Neuronal stem cell (in vitro differentiated cells): ENCODE measurements at places on chromosomes 4 and X.
A peak's percentile ranks its signal among the peaks of the same experiment; 100 is the strongest.

DNA sequence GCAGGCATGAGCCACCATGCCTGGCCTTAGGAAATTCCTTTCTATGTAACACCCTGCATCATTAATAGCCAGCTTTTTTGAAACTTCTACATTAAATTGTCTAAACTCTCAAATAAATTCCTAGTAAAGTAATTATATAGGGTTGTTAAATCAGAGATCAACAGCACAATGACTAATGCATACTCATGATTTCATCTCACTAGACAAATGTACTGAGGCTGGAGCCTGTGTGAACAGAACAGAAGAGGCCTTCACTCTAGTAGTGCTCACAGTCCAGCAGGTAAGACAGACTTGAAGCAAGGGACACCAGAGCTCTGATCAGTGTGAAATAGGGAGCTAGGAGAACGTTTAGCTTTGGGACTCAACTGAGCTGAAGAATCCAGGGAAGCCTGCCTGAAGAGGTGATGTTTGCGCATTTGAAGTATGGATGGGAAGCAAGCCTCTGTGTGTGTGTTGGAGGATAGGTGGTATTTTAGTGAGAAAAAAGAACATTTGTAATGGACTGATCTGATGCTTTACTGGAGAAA lies 3.9 kb downstream of the ZFP42 start:
- no peak for DNase-seq

DNA sequence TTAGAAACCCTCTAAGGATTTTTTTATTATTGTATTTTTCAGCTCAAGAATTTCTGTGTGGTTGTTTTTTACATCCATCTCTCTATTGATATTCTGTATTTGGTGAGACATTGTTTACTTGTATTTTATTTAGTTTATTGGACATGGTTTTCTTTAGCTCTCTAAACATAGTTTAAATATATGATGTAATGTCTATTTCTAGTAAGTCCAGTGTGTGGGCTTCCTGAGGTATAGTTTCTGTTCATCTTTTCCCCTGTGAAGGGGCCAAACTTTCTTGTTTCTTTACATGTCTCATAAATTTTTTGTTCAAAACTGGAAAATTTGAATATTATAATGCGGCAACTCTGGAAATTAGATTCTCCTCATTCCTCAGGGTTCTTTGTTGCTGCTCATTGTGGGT lies 28.2 kb upstream of the ATRX start:
- DNase-seq, result no peak

DNA sequence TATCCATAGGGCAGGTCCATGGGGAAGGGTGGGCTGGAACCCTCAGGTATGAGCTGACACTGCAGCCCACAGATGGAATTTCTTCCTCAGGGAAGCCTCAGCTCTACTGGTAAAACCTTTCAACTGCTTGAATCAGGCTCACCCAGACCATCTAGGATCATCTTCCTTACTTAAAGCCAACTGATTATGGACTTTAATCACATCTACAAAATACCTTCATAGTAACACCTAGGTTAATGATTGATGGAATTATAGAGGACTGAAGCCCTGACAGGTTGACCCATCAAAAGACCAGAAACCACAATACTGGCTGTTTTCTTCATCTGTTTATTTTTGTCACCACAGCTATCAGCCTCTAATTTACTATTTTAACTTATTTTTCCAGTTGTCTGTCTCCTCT lies 188.9 kb upstream of the BOD1L1 start:
- DNase-seq, result no peak

- DNase-seq, result peak; percentile 75
These were observed 105.1 kb upstream of the LIMCH1 start for GRCh38 chr4:41432881-41433280.

DNA sequence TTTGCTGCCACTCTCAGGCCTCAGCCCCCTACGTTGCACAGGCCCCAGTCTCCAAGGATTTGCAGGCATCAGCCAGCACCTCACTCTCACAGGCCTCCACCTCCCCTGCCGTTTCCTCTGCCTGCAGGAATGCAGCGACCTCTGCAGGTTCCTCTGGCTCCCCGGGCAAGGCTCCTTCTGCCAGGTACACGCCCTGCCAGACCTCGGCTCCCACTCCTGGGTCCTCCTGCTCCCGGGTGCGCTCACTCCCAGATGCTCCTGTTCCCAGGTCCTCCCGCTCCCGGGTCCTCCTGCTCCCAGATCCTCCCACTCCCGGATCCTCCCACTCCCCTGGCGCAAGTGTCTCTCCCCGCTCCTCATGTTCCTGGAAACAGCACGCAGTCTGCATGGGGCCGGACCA lies 144.4 kb upstream of the RADX start:
- DNase-seq, result no peak

- DNase-seq, result no peak
These were observed 6.7 kb upstream of the ERCC6L start for GRCh38 chrX:72245461-72246089.

GRCh38 chr4:80054375-80054774 lies 18.7 kb downstream of the ANTXR2 start:
- DNase-seq, result no peak

- DNase-seq, result no peak
These were observed 54.2 kb upstream of the SPANXN3 start for GRCh38 chrX:143571521-143571920.

GRCh38 chrX:150694738-150695410 lies 1.7 kb downstream of the MTMR1 start:
- no peak for DNase-seq

DNA sequence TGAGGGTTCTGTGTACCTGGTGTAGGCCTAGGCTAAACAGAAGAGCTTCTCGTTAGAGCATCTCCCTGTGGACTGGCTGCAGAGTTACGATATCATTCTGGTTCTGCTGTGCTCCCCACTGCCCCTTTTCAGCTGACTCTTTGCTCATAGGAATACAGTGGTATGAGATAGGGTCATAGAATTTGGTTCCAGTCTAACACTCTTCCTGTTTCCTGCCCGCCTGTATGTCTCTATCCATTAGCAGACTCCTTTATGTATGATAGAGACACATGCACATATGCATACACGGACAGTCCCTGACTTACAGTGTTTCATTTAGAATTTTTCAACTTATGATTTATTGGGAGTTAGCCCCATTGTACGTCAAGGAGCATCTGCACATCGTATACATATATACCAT lies 15.3 kb downstream of the RNF4 start:
- no peak for DNase-seq

DNA sequence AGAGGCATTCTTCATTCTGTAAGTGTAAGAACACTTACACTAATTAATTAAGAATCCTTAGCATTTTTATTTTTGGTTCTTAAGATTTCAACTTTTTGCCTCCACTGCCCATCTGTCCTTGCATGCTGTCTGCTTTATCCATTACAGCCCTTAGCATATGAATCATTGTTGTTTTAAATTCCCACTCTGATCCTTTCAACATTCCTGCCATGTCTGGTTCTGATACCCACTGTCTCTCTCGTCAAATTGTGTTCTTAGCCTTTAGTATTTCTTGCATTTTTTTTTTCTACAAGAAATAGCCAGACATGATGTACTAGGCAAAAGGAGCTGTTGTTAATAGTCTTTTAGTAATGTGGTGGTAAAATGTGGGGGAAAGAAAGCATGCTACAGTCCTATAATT lies 1360.0 kb downstream of the TECRL start:
- no peak for DNase-seq

DNA sequence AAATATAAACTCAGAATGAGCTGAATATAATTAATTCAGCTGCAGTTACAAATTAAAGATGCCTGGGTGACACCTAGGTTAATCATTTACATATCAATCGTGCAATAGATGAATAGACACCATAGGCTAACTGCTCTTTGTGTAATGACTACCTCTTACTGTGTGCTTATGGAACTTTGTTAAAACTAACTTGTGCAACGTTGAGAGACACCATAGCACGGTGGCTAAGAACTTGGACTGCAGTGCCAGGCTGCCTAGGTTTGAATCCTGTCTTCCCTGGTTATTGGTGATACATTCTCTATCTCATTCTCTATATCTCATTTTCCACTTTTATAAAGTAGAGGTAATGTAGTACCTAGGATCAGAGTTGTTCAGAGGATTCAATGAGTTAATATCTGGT lies 46.9 kb downstream of the SMAD1 start:
- no peak for DNase-seq

DNA sequence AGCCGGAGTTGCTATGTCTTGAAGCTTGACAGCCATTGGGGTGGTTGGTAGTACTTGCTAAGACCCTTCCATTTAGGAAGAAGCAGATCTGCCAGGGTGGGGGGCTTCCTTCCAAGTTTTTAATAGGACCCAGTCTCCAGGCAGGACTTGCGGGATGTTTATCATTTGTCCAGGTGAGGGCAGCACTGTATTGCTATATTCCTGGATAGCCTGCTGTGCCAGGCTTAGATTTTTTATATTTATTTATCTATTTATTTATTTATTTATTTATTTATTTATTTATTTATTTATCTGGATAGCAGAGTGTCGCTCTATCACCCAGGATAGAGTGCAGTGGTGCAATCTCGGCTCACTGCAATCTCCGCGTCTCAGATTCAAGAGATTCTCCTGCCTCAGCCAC lies 87.4 kb upstream of the CT45A1 start:
- no peak for DNase-seq

DNA sequence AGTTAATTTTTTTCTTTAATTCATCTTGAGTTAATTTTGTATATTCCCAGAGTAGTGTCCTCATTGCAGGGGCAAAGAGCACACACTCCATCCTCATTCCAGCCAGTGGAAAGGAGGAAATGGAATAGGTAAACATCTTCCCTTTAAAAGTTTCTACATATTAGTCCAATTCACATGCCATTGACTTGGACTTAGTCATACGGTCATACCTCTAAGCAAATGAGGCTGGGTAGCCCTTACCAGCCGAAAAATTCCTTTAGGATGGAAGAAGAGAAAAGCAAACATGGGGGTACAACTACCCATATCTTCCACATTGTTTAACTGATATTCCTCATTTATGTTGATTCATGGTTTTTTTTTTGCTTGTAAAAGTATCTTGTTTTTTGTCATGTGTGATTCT lies 37.4 kb upstream of the NDP start:
- no peak for DNase-seq

DNA sequence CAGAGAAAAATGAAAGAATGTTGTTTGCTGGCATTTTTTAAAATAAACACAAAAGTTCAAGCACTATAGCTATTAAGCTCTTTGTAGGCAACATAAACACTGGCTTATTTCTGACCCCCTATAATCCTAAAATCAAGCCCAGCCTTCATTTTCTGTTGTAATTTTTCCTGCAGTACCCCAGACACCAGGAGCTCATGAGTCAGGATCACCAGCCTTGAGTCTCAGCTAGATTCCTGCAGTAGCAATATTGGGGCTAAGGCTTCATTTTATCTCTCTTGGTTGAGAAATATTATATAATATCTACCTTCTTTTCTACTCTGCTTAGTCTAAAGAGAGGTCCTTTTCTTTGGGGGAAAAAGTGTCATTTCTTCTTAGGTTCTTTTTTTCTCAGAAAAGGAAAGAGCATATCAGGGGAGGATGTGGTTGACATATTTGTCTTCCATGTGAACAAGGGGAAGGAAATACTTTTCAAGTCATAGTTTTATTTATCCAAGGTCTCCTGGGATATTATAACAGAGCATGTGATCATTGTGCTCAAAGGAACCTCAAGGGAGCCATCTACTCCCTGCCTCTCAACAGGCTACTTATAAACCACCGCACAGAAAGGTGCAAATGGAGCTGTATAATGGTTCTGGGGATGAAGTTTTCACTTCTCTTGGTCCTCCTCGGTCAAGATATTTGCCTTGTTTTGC lies 678.3 kb upstream of the NR3C2 start:
- no peak for DNase-seq

DNA sequence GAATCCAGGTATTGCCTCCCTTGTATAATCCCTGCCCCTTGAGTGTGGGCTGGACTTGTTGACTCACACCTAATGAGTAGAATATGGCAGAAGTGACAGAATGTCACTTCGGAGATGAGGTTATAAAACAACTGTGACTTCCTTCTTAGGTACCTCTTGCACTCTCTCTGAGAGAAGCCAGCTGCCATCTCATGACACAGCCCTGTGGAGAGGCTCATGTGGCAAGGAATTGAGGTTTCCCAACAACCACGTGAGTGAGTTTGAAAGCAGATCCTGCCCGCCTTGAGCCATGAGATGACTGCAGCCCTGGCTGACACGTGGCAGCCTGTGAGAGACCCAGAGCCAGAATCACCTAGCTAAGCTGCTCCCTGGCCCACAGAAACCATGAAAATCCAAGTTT lies 13.5 kb downstream of the ASB11 start:
- no peak for DNase-seq

DNA sequence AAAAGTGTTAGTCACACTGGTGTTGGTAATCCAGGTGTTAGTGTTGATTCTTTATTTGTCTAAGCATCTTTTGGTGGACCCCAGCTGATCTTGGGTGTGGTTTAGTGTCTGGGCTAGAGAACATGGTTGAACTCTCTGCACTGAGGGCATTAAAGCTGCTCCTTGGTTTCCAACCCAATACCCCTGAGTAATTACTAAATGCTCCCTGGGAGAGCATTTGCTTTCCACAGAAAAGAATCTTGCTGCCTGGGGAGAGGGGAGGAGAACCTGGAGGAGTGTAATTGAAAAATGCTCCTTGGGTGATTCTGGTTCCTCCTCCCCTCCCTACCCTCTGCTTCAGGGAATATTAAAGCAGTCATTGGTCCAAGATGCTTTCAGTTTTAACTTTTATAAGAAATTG lies 3.1 kb downstream of the GUCY1B1 start:
- DNase-seq, result peak; percentile 9

DNA sequence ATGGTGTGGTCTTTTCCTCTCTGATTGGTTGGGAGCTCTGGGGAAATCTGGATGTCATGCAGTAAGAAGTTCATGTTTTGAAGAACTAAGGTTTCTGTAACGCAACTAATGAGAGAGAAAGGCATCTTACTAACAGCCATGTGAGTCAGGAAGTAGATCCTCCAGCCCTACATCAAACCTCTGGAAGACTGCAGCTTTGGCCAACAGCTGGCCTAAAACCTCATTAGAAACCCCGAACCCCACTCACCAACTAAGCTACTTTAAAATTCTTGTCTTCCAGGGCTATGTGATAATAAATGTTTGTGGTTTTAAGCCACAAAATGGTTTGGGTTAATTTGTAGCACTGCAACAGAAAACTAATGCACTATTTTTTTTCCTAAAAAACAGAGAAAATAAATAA lies 549.0 kb upstream of the GRID2 start:
- DNase-seq, result no peak

- no peak for DNase-seq
These were observed 218.9 kb downstream of the OR13H1 start for GRCh38 chrX:131762802-131763234.

- DNase-seq, result no peak
These were observed 77.3 kb upstream of the LIMCH1 start for GRCh38 chr4:41460641-41461040.

DNA sequence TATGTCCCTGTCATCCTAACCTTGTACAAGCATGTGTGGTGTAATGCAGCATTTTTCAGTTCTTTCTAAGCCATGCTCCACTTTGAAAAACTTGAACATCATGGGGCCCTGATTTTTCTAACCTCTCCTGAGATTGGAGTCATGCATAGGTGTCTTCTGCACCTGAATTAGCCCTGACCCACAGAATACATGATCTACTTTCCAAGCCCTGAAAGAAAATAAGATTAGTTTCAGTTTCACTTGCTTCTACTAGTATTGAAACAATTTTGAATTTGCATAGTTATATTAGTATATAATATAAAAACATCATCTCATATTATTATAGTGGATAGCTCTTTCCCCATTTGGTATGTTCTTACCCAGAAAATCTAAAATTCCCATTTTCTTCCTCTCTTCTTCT lies 178.2 kb downstream of the HS3ST1 start:
- no peak for DNase-seq

GRCh38 chr4:32087211-32087610 lies 1367.0 kb downstream of the PCDH7 start:
- no peak for DNase-seq
